ENCODE measurements at places on chromosomes 12 and 14. TPM values are rescaled to one million over a fixed set of nuclear protein-coding genes. Genes with fewer than 3 reads are reported as not detected.

GRCh38 chr14:105885561-105886320 is 359.4 kb downstream of the TMEM121 start:
- no peak for DNase-seq

DNA sequence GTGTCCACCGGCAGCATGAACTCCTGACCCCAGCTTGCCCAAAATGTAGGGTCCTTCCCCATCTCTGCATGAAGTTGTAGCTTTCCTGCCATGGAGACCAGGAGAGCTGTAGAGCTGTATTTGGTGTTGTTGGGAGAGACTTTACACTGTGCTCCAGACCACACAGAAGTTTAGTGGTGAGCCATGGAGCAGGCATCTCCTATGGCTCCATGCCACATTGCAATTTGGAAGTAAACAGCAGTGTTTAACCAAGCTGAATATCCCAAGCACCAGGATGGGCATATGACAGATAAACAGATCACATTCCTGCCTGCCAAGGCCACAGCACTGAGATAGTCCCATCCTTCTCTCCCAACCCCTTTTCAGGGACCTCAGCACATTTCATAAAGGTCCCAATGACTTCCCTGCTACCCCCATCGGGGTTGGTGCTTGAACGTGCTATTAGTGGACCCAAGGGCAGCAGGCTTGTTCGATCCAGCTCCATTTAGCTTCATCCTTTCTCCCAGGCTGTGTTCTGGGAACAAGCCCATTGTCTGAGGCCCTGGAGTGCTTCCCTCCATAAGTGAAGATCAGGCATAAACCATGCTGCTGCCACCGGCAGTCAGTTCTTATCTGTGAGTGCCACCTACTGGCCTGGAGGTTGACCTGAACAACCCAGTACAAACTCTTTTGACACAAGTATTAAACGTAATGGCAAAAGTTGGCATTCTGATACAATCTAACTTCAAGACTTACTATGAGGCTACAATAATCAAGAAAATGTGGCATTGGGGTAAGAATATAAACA is 172.3 kb upstream of the ATXN7L3B start:
- DNase-seq, result peak; percentile 1

DNA sequence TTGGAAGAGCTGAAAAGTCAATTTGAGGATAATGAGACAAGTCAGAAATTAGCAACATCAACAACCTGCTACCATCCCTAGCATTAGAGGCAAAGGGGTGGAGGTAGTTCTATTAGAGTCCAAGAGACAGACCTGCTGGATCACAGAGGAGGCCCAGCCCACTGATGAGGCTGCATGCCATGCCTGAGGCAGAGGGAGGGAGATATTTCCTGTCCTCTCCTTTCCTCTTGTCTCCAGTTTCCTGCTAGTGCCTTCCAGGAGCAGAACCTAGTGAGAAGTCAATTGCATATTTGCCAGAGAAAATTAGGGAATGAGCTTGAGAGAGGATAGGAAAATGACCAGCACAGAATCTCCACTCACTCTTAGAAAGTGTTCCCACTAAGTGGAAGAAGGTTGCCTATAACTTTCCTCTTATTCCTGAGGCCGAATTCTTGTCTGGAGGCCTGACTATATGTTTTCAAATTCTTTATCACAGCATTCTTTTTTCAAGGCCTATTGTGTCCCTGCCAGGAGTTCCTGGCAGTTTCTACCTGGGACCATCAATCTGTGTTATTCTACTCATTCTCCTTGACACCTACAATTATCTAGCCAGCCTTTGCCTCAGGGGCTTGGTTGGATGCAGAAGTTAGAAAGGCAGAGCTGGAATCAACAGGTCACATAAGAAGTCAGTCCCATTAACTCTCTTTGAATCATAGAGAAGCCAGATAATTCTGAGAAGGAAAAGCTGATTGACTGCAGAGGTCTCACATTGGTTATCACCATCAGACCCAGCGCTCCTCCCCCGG is 121.9 kb downstream of the EMP1 start:
- no peak for DNase-seq

DNA sequence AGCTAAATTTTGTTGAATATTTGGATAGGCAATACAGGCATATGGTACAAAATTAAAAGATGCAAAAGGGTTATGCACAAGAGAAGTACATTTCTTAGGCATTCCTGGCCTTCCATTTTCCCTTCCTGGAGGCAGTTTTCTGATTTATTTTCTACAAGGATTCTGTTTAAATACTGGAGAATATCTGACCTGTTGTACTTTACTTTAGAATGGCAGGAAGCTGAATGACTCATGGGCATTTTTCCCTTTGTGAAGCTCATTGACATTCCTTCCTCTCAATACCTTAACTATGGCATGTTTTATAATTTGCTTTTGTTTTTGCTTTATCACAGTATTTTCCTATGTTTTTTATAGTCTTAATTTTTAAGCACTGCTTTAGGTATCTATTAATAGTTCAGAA is 62.7 kb downstream of the RCOR1 start:
- no peak for DNase-seq

- no peak for DNase-seq
Observed at GRCh38 chr14:21840765-21841164, 167.1 kb upstream of the OR4E1 start.

- peak; percentile 68 for DNase-seq
Observed at GRCh38 chr12:27531896-27532295, 7.9 kb downstream of the PPFIBP1 start.

The CD69 gene
- total RNA-seq, result 17.4 TPM

DNA sequence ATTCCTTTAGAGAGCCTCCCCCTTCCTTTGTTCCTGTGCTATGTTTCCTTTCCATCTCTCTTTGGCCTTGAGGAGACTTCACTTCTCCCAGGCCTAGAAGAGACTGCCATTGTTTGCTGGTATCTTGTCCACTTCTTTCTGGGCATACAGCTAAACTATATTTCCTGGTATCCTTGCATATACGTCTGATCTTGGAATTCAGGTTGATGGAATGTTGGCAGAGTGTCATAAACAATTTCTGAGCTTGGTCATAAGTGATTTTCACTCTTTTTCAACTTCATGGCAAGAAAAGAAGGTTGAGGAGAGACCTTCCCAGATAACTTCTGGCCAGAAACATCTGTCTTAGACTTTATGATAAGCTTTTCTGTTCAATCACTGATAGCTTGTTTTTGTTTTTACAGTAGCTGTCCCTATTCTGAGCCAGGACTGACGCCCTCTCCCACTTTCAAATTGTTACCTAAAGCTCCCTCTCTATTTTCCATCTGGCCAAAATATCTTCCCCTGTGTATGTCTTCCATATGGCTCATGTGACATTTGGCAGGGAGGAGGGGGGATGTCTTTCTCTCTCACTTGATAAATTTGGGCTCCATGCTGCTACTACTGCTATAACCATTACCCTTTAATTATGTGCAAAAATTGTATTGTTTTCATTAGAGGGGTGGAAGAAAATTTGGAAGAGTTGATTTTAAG is 457.0 kb downstream of the ADAMTS20 start:
- DNase-seq, result no peak

GRCh38 chr12:53252349-53252916 is 15.7 kb upstream of the ESPL1 start:
- no peak for DNase-seq

- DNase-seq, result peak; percentile 93
Observed at GRCh38 chr12:57603815-57604453, 690 bp upstream of the DTX3 start.
